ENCODE measurements at places on chromosomes 12 and 14.

DNA sequence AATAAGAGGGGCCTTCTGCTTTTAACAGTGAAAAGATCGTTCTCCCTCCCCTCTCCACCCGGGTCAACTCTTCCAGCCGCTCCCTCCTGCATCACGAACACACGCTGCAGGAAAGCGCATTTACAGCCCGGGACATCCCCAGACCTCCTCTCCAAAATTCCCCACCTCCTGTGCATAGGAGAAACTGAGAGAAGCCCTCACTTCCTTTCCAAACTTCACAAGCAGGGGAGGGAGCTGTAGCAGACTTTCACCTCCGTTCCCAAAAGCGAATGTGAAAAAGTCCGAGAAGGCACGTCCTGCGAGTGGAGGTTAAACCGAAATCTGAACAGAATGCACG, 513 bp downstream of the BCAT1 start:
- peak; percentile 52 for DNase-seq

DNA sequence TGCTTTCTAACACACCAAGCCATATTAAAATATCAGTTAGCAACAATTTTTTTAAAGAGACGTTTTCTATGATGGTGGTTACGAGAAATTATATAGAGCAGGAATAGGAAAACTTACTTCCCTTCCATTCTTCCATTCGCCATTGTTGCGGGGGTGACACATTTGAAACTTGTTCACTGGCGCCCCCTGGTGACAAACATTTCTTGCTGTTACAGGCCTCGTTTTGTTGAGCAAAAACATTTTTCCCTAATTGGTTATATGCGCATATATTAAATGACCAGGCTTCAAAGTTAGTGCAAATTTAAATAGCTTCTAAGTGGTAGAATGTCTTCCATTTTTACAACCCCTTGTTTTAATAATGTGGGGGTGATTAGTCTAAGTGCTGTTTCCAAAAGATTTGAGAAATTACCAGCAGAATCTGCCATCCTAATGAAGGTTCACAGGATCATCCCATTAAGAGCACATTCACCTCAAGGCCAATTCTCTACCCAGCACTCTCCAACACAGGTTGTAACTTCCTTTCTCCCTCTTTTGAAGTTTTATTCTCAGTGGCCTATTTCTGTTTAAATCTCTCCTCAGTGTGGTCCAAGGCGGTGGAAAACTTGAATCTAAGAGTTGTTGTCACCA, 1124.7 kb downstream of the FLRT2 start:
- DNase-seq, result peak; percentile 7

DNA sequence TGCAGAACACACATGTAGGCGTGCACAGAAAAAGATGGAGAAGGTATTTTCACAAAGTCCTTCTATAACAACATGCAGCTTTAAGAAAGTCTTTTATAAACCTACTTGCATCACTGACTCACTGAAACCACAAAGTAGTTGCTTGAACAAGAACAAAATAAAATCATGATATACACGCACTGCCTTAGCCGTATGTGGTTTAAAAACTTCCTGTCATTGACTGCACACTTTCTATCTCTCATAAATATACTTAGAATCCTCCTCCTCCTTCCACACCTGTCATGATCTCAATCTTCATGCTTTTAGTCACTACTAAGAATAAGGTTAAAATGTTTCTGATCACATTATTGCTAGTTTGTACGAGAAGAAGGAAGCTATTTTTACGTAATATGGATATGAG, 31.8 kb upstream of the RAD51AP1 start:
- DNase-seq, result peak; percentile 43

GRCh38 chr14:73467377-73467776, 9.0 kb upstream of the NUMB start:
- no peak for DNase-seq

- no peak for DNase-seq
Measured at GRCh38 chr12:47360771-47361388, 281.1 kb upstream of the AMIGO2 start.

- no peak for DNase-seq
Measured at GRCh38 chr12:25332143-25332542, 81.4 kb upstream of the KRAS start.

GRCh38 chr14:32985866-32986265, 47.2 kb downstream of the NPAS3 start:
- DNase-seq, result no peak

DNA sequence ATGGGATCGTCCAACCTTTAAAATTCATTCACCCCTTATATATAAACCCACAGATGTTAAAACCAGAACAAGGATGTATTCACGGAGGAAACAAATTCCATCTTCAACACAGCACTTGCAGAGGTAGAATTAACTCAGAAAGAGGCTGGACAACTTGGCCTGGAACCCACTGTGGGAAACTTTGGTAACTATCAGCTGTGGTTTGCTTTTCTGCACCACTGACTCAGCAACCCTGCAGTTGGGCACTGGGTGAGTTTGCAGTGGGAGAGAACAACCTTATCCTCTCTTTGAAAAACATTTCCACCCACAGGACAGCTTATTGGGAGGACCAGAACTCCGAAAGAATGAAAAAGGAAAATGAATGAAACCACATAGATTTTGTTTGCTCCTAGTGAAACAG, 66.3 kb downstream of the ZNF664 start:
- peak; percentile 62 for DNase-seq

DNA sequence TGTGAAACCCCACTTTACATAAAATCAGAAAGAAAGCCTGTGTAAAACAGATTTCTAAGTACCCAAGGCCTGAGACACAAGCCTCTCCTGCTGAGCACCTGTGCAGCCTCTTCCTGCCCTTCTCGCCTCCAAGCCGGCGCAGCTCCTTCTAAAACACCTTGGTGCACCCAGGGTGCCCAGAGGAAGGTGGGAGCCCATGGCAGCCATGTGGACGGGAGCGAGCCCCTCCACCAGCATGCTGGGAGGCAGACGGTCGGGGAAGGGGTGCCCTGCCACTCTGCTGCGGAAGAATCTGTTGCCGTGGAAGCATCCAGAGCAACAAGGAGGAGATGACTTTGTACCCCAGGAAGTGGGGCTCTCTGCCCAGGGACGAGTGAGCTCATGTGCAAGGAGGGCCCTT, 103.1 kb upstream of the C14orf180 start:
- DNase-seq, result no peak

DNA sequence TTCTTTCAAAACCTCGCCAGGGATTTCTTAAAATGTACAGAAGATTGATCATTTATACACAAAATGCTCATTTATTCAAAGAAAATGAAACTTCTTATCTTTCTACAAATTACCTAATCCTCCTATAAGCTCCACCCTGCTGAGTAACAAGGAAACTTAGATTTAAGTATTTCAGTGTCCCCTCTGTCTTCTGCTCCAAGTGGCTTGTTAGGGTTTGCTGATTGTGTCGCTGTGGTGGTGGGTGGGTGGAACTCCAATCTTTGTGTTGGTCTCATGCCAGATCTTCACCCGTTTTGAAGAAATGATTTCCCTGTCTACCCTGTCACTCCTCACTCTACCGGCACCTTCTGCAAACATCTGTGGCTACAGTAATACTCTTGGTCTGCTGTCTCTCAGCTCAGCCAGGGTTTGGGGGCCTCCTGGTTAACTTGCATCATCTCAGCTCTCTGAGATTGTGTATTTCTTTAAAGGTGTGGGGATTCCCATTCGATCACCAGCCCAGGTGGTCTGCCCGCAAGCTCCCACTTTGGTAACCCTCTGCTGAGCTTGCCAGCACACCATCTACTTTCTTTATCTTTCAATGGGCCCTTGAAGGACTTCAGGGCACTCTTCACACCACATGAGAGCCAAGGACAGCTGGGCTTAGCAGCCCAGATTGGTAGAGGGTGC, 73.8 kb downstream of the DRAM1 start:
- no peak for DNase-seq

DNA sequence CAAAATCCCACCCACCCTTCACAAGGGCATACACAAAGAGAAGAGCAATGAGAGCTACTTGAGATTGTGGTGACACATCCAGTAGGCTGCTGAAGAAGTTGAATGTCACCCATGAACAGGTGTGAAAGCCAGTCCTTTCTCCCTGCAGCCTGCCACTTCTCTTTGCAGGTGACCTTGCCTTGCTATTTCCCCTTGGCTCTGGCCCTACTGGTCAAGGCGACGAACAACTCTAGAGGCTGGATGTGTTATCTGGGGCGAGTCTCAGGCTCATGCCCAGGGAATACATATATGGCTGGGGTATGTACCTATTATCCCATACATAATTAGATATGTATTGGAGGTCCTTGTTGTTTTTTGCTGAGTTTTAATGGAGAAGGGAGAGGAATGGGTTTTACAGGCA, 70.2 kb upstream of the EGLN3 start:
- no peak for DNase-seq

- DNase-seq, result peak; percentile 87
Measured at GRCh38 chr12:62703011-62703380, 232.0 kb downstream of the PPM1H start.

DNA sequence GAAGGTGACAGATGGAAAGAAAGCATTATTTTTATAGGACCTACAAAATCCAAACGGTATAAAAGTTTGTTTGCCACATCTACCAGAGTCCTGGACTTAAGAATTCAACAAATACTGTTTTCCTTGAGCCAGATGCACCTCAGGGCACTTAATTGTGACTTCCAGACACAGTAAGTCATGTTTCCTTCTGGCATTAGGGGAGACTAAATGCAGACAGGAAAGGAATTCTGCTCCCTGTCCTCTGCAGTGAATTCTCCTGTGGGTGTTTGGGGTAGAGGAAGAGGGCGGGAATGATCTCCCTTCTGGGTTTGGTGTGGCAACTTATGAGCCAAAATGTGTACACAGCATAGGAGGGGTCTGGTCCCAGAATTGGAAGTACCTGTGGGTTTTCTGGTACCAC, 93.9 kb upstream of the ZDHHC17 start:
- DNase-seq, result no peak

DNA sequence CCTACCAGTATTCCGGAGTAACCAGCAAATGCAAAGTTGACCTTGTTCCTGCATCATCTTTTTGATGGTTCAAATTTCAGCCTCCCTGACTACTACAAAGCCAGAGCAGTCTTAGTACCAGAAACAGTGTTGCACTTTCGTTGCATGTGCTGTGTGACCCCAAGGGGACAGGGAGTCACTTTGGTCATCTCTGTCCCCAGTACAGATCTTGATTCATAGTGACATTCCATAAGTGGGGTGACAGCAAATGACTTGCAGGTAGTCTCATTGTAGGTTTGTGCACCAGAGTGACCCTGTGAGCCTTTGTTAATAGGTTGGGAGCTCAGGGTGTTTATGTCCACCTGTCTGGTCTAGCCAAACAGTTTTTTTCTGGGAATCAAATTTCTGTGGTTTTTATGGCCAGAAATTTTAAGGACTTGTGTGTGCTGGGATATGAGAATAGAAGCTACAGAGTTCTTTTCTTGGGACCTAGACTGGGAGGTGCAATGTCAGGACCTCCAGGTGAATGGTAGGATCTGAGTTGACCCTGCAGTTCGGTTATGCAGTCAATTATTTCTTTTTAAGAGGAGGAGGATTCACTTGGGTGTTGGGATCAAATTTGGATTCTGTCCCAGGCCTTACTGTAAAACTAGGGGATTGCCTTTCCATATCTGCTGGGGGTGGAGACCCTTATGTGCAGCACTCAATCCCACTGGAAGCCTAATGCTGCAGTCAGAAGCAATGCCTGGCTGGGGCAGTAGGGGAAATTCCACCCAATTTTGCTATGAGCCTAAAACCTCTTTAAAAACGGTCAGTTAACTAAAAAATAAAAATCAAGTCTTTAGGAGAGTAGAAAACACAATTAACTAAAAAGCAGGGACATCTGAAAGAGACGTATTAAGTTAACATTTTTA, 10.1 kb downstream of the EIF5 start:
- DNase-seq, result no peak

- DNase-seq, result peak; percentile 8
Measured at GRCh38 chr12:109612975-109613502, 39.4 kb downstream of the MVK start.

DNA sequence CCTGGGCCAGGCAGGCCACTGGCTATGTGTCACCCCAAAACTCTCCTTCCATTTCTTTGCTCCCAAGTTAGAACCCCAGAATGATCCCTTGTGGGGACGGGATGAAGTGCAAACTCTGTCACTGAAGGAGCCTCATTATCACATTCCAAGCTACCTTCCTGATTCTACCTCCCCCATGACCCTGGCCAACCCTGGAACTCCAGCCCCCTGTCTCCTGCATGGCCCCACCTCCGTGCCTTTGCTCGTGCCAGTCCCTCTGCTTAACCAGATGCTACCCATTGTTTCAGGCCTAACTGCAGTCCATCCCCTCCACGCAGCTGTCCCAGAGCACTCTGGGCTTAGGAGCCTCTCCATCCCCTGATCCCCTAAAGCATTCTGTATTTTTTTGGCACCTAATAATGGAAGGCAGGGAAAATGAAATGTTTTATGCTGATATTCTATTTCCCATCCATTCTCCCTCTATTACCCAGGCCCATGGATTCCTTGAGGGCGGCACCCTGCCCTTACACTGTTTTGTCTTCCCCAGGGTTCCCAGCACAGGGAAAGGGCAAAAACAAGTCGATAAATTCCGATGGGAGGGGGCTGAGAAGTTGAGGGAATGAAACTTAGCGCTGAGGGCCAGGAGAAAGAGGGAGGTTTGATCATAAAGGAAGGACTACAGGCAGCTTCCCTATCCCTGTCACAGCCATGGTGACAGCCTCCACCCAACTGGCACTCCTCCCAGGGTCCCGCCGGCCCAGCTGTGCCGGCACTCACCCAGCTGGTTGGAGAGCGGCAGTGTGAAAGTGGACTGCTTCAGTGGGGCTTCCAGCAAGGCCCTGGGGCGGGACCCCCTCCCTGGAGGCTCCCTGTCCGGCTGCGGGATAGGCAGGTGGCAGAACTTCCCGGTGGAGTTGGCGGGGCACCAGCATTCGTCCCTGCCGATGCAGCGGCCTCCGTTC, 58.1 kb downstream of the ISCA2 start:
- peak; percentile 41 for DNase-seq

All from AG10803 (cell line).